ENCODE measurements at places on chromosomes 3 and 15. TPM values are rescaled to one million over a fixed set of nuclear protein-coding genes. Genes with fewer than 3 reads are reported as not detected.

GRCh38 chr15:66679657-66680108 lies 22.4 kb upstream of the SMAD6 start:
- no peak for DNase-seq

- no peak for DNase-seq
These were observed at the start of gene XCR1 for GRCh38 chr3:46027021-46027705. Gene XCR1, minus strand, starts transcription at chr3:46027483. Its CDS starts 5,536 bp downstream, at chr3:46021947.

- DNase-seq = no peak
These were observed 6.8 kb downstream of the SKOR1 start for GRCh38 chr15:67832031-67832551.

Gene TIMP4
- 1.0 TPM for polyA plus RNA-seq

- no peak for DNase-seq
These were observed 18.7 kb upstream of the HES1 start for GRCh38 chr3:194117104-194117845.

GRCh38 chr3:170507063-170507462 lies 78.8 kb downstream of the SLC7A14 start:
- DNase-seq = no peak

- DNase-seq = no peak
These were observed 251.5 kb upstream of the NR2F2 start for GRCh38 chr15:96079041-96079440.

- no peak for DNase-seq
These were observed 164.3 kb downstream of the FNDC3B start for GRCh38 chr3:172203522-172204258.

Gene ADGRG7
- 0.25 TPM for polyA plus RNA-seq

DNA sequence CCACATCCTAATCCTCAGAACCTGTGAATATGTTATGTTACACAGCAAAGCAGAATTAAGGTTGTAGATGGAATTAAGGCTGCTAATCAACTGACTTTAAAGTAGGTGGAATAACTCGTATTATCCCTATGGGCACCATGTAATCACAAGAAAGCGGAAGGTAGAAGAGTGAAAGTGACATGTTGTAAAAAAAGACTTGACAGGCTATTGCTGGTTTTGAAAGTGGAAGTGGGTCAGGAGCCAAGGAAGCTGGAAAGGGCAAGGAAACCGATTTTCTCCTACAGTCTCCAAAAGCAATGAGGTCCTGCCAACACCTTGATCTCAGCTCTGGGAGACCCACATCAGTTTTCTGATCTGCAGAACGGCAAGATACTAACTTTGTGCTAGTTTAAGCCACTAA lies 6.6 kb downstream of the TP63 start:
- no peak for DNase-seq

- DNase-seq = no peak
These were observed 303.9 kb upstream of the RASGRP1 start for GRCh38 chr15:38868326-38869114.

Gene GRK7
- polyA plus RNA-seq = 0.18 TPM

Gene MCF2L2
- 1.7 TPM for polyA plus RNA-seq

Gene LRRIQ4
- 0.17 TPM for polyA plus RNA-seq

GRCh38 chr3:27667751-27668150 lies 54.4 kb downstream of the EOMES start:
- no peak for DNase-seq

DNA sequence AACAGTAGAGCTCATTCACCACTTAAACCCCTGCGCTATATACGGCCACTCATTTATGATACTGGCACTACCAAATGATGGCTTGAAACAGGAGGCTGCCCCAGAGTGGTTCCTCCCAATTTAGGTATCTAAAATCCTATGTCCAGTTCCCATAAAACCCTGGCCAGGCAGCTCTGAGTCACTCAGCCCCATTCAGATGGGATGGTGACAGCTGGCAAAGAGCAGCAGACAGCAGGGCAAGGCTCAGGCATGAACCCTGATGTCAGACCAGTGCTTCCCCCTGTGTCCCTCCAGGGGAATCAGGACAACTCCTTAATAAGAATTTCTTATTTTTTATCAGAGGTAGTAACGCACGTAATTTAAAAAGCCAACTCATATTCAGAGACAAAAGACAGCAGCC lies 77.2 kb upstream of the RNU6-1 start:
- no peak for DNase-seq

DNA sequence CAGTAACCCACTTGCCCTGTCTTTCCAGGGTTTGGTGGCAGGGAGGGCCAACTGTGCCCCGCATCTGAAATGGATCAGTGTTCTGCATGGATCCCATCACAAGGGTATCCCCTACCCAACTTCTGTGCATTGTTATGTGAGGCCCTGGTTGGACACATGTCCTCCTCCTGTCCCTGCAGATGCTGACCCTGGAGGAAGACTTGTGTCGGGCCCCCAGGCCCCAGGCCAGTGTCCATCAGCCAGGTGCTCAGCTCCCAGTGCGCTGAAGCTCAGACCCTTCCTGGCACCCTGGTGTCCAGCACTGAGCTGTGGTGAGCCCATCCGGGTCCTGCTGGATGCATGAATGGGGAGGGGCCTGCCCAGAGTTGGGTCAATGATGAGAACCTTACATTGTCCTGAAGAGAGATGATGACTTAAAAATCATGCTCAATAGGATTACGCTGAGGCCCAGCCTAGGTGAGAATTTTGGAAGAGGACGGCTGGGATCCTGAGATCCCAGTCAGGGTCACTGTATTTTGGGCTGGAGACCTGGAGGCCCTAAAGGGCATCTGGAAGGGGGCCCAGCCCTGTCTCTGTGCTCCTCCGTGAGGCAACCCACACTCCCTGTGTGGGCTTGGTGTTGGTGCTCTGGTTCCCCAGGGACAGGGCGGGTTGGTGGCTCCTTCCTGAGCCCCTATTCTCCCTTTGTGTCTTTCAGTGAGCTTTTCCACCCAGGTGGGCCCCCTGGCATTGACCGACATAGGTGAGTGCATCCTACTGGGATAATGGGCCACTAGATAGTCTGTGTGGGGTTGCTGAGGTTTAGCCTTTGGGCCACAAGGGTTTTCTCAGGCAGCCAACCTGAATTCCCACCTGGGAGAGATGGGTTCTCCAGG lies 199.1 kb downstream of the UBE3A start:
- no peak for DNase-seq

GRCh38 chr15:38212729-38213351 lies 39.8 kb upstream of the SPRED1 start:
- no peak for DNase-seq

DNA sequence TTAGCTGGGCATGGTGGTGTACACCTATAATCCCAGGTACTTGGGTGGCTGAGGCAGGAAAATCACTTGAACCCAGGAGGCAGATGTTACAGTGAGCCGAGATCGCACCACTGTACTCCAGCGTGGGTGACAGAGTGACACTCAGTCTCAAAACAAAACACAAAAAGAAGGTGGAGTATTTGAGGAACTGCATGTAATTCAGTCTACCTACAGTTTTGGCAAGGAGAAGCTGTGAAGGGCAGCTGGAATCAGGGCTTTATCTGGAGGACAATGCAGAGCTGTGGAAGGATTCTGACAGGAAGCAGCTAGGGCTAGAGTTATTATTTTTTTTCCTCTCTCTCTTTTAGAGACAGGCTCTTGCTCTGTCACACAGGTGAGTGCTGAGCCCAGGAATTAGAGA lies 6.8 kb downstream of the H1-8 start:
- DNase-seq = no peak

DNA sequence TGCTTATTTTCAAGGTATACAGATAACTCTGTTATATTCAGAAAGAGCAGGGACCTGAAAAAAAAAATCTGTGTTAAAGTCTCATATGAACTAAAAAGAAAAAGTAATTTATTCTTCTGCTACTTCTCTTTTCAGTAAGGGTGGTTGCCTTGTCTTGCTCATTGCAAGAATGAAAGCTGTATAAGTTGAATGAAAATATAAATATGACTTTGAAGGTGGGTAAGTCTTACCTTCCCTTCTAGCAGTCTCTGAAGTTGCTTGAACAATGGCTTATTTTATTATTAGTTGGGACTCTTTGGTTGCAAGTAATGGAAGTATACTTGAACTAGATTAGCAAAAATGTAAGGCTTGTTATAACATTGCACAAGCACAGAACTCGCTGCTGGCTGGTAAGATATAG lies 1554.9 kb downstream of the SI start:
- DNase-seq = no peak

DNA sequence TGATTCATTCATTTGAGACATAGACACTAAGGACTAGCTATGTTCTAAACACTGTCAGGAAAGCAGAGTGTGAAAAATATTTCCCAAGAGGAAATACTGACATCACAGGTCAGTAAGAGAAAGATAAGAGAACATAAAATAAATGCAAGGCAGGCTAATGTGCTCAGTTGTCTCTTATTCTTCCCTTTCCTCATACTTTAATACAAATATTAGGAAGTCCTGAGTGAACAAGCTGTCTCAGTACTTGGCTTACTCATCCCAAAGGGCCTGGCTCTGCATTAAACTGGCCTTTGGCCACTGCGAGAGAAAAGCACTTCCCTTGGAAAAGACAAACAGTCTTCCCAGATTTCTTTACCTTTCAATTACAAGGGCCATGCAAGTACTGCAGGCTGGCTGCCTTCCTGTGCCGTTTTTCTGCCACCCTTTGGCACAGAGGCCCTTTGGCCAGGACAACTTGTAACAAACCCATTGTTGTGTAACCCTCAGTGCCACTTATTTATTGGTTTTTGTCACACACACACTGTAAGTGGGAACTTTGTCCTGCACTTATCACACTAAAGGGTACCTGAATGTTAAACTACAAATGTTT lies 31.7 kb downstream of the EDC3 start:
- no peak for DNase-seq

Gene GPR149
- polyA plus RNA-seq = not detected

GRCh38 chr15:83193721-83194120 lies 13.9 kb downstream of the HDGFL3 start:
- no peak for DNase-seq

GRCh38 chr15:26521691-26522198 lies 251.1 kb downstream of the GABRB3 start:
- no peak for DNase-seq

DNA sequence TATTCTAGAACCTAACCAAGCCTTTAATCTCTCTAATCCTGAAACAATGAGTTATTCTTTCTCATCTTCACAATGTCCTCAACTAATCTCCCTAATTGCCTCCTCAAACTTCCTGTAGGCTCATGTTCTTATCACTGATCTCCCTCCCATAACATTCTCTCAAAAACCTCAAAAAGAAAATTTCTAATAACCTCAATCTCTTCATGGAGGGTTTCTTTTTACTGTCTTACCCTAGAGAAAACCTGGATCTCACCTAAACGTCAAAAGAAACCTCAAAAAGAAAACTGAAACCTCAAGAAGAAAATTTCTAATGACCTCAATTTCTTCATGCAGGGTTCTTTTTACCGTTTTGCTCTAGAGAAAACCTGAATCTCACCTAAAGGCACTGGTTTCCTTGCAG lies 150.2 kb downstream of the GSK3B start:
- DNase-seq = no peak

DNA sequence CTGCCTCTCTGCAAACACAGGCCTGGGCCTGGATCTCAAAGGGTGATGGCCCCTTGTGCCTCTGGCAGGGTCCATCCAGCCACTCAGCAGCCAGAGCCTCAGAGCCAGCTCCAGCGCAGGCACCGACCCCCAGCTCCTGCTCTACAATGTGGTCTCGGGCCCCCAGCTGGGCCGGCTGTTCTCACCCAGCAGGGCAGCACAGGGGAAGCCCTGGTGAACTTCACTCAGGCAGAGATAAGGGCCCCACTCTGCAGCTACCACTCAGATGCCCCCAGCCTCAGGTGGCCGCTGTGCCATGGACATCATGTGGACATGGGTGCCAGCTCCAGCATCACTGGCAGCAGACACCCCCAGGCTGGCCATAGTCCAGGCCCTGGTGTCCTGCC lies 173.1 kb downstream of the TBC1D2B start:
- no peak for DNase-seq

- DNase-seq = no peak
These were observed 62.8 kb upstream of the HERC1 start for GRCh38 chr15:63896336-63897115.

- no peak for DNase-seq
These were observed 80.7 kb downstream of the NR1D2 start for GRCh38 chr3:24025805-24026204.

Data from left renal cortex interstitium (tissue), 4 donors.